ENCODE measurements at places on chromosomes 3 and 15. TPM values are rescaled to one million over a fixed set of nuclear protein-coding genes. Genes with fewer than 3 reads are reported as not detected.

GRCh38 chr3:160618878-160619277 lies 53.5 kb upstream of the KPNA4 start:
- no peak for DNase-seq

- DNase-seq: no peak
Observed at GRCh38 chr3:45002720-45003119, 23.4 kb upstream of the CLEC3B start.

The LEKR1 gene
- 0.71 TPM for polyA plus RNA-seq

GRCh38 chr3:188822004-188822403 lies 349.8 kb upstream of the TPRG1 start:
- DNase-seq: no peak

DNA sequence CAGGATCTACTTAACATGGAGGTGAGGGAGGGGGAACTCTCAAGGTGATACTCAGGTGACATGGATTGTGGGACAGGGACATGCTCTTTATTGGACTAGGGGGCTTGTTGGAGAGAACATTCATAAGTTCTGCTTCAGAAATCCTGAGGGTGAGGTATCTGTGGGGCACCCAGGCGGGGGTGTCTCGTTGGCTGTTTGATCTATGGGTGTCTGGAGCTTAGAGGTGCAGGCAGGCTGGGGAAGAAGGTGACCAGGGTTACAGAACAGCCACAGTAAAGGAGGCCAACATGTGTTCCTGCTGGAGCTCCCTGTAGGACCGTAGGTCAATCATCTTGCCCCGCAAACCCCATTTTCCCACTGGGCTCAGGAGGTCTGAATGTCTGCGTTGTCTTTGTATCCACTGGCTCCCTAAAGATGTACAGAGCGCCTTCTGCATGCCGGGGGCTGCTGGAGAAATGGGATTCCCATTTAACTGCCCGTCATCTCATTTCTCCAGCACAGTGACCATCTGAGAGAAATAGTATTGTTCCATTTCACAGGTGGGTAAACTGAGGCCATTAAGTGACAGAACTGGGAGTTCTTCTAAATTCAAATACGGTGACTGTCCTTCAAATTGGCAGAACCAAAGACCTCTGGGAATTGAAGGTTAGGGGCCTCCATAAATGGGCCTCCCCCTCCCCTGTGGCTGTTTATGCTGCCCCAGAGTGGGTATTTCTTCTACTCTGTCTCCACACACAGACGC lies 40.3 kb upstream of the TSEN2 start:
- DNase-seq: no peak

- DNase-seq: no peak
Observed at GRCh38 chr3:77392181-77392580, 352.3 kb downstream of the ROBO2 start.

The GJD2 gene
- polyA plus RNA-seq: not detected

DNA sequence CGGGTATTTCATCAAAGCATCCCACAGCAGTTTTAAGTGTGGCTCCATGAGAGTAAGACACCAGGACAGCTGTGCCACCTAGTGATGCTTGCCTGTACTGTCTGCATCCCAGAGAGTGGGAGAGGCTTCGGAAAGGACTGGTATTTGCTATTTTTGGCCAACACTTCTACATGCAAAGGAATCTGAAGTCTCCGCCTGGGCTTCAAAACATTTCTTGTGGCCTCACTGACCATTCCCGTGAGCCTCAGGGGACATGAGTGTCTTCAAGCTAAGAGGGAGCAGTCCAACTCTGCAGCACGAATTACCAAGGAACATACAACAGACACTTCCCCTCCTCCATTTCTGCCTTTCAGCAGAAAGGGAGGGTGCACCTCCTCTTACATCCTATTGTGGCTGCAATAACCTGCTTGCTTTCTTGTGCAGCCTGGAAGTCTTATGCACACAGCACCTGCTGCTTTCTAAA lies 177.5 kb downstream of the RORA start:
- peak; percentile 56 for DNase-seq

DNA sequence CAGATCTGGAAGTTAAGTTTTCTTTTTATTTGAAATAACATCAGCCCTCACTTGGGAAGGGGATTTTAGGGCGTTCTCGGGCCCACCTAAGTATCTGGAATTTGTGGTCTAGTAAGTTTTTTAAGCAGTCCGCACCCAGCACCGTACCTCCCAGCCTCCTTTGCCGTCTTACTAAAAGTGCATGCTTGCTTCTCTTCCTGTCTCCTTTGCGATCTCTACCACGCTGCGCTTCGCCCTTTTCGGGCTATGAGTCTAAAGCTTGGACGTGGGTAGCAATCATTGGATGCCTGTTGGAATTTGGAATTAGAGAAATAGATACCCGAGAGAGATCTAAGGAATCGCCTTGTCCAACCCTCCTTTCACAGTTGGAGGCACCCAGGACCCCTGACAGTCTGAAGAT lies 1.1 kb downstream of the THSD4 start:
- DNase-seq: no peak

GRCh38 chr3:39651993-39652739 lies 157.2 kb upstream of the MYRIP start:
- DNase-seq: no peak

The KBTBD8 gene
- polyA plus RNA-seq: 1.3 TPM

The GHRL gene
- polyA plus RNA-seq: 13.7 TPM

The SLC22A14 gene
- polyA plus RNA-seq: 0.06 TPM

- no peak for DNase-seq
Observed at GRCh38 chr3:158802409-158803268, 785 bp downstream of the MFSD1 start.

The GOLGA6A gene
- 0.03 TPM for polyA plus RNA-seq

- DNase-seq: no peak
Observed at GRCh38 chr3:149277331-149277813, 55.7 kb upstream of the CP start.

The CP gene
- 47.2 TPM for polyA plus RNA-seq

DNA sequence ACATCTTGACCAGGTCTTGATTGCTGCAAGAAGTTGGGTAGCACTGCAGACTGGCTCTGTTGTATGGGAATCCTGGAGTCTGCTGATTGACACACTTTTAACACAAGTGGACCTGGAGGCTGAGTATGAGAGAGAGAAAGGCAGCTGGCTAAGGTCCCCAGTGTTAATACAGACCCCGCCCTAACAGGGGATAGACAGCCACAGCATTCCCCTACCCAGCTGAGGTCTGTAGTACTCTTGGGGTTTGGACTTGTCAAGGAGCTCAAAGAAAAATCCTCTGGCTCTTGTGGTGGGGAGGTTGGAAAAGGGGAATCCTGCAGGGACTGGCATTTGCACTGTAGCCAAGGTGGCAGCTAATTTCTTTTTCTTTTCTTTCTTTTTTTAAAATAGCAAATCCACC lies 192.7 kb downstream of the ZNF621 start:
- DNase-seq: no peak

- no peak for DNase-seq
Observed at GRCh38 chr15:97995881-97996603, 35.5 kb downstream of the ARRDC4 start.

DNA sequence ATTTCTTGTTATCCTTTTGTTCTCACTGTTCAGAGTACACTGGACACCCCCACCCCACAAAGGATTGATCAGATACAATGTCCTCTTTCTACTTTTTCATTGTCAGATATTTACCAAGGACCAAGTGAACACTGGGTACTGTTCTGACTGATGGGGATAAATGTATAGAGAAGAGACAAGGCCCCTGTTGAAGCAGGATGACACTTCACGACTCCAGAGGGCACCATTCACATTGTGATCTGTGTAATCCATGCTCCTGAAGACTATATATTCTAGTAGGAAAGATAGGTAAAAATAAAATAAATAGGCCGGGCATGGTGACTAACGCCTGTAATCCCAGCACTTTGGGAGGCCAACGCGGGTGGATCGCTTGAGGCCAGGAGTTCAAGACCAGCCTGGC lies 7.2 kb upstream of the CRYGS start:
- DNase-seq: no peak

DNA sequence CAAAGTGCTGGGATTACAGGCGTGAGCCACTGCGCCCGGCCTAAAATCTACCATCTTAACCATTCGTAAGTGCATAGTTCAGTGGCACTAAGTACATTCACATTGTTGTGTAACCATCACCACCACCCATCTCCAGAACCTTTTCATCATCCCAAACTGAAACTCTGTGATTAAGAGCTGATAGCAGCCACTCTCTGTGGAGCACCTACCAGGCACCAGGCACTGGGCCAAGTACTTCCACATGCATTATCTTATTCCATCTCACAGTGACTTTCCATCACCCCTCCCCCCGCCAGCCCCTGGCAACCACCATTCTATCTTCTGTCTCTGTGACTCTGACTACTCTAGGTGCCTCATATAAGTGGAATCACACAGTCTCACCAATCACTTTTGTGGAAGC lies 2.3 kb upstream of the INSYN1 start:
- DNase-seq: no peak

The GOLGA8R gene
- polyA plus RNA-seq: 1.6 TPM

GRCh38 chr3:11757929-11758328 lies 88.8 kb downstream of the TAMM41 start:
- DNase-seq: no peak

- DNase-seq: no peak
Observed at GRCh38 chr3:62586356-62586755, 213.0 kb upstream of the FEZF2 start.

GRCh38 chr3:43024181-43024885 lies 45.2 kb downstream of the GASK1A start:
- no peak for DNase-seq

- DNase-seq: no peak
Observed at GRCh38 chr3:46285931-46286619, 43.8 kb downstream of the CCR3 start.

DNA sequence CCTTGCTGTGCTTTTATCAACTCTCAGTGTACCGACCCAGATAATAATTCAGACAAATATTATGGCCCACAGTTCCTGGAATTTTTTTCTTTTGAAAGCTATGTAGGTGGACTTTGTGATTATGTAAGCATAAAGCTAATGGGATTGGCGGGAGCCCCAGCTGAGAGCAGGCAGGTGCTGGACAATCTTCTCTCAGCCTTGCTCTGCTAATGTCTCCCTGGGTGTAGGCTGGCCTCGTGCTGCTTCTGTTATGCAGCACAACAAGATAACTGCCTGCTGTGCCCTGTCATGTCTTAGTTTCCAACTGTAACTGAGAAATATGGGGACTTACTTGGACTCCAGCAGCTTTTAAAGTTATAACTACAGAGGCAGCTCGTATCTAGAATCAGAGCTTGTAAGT lies 415.0 kb downstream of the PDCD6IP start:
- no peak for DNase-seq

DNA sequence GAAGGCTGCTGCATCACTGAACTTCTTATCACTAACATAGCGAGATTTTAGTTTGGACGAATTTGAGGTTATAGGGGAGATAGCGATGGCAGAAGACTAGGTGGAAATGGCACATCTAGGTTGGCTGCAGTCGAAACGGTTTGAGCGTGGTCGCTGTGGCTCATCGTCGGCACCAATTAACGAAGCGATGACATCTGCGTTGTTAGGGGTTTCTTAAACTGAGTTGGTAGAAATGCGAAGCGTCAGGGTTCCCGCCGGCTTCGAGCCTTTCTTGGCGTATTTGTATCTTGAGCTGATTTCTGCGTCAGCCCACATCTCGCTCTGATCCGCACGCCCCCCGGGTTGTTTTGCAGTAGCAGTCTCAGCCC lies 319 bp downstream of the LNP1 start:
- DNase-seq: peak; percentile 60

DNA sequence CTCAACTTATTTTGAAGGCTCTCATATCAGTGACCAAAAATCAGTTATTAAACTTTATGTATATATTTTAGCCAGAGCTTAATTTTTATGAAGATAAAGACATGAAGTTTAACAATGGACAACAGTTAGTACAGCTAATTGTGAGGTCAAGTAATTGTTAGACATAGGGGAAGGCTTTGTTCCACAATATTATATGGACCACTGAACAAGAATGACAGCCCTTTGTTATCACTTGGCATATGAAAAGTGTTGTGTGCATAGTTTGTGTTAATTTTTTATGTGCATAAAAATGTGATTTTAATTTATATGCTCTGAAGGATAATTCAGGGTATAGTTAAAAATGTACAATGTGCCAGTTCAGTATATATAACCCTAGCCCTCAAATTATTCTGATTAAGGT lies 12.0 kb downstream of the DNAJC19 start:
- DNase-seq: no peak

The MESD gene
- 15.3 TPM for polyA plus RNA-seq

GRCh38 chr3:138879541-138880380 lies 45.0 kb upstream of the PIK3CB start:
- no peak for DNase-seq

DNA sequence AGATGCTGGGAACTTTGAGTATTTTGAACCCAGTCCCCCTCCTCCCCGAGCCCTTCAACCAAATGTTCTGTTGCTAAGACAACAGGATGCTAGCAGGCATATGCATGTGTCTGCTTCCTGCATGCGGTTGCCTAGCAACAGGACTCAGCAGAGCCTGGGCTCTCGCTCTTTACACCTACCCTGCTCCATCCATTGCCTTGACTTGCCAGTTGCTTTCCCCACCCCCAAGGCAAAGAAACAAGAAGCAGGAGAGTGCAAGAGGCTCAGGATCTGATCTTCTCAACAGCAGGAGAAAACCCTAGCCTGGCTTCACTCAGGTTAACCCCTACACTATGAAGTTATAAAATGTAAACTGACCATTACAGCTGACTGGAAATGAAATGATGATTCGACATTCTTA lies 393.0 kb downstream of the IGSF11 start:
- DNase-seq: peak; percentile 60

DNA sequence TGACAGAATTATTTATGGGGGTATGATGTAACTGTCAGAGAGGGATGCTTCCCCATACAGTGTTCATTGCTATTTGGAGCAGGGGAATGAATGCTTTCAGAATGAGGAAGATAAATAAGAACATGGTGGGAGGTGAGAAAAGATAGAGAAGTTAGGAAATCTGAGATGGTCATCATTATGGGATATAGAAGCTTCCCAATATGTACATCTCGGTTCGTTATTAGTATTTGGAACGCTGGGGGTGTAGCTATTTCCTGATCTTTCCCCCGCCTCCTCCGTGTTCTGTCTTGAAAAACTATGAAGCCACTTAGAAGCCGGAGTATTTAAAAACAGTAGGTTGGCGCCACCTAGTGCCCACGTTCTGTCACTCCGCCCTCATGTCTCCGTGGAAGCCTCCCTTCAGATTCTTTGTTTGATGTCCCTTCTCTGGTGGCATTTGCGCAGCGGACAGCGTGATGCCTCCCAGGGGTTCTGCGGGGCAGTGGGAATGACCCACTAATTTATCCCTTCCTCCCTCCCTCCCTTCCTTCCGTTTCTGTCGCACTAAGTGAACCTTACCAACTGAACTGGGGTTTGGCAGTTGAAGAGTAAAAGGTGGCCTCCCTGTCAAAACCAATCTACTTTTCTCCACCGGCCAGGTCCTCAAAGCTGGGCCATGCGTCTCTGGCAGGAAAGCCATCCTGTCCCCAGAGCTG lies 184.5 kb downstream of the FEZF2 start:
- DNase-seq: peak; percentile 78

The TEX55 gene
- 0.06 TPM for polyA plus RNA-seq

The TRH gene
- 0.14 TPM for polyA plus RNA-seq

GRCh38 chr3:87126321-87126720 lies 100.8 kb upstream of the CHMP2B start:
- DNase-seq: no peak
